Renal cortical epithelial cell (primary cell): ENCODE measurements at places on chromosomes 6 and 20. TPM values are rescaled to one million over a fixed set of nuclear protein-coding genes. Genes with fewer than 3 reads are reported as not detected.

DNA sequence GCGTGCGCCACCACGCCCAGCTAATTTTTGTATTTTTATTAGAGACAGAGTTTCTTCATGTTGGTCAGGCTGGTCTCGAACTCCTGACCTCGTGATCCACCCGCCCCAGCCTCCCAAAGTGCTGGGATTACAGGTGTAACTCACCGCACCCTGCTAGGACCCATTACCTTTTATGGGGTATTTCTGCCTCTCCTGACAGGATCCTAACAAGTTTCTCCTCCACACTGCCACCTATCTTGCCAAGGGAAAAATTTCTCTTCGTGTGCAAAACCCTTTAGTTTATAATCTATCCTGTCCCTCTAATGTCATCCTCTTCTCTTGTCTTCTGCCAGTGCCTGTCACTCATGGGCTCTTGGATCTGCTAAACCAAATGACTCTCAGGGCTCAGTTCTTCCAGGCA lies 1.9 kb downstream of the STMND1 start:
- no peak for DNase-seq

DNA sequence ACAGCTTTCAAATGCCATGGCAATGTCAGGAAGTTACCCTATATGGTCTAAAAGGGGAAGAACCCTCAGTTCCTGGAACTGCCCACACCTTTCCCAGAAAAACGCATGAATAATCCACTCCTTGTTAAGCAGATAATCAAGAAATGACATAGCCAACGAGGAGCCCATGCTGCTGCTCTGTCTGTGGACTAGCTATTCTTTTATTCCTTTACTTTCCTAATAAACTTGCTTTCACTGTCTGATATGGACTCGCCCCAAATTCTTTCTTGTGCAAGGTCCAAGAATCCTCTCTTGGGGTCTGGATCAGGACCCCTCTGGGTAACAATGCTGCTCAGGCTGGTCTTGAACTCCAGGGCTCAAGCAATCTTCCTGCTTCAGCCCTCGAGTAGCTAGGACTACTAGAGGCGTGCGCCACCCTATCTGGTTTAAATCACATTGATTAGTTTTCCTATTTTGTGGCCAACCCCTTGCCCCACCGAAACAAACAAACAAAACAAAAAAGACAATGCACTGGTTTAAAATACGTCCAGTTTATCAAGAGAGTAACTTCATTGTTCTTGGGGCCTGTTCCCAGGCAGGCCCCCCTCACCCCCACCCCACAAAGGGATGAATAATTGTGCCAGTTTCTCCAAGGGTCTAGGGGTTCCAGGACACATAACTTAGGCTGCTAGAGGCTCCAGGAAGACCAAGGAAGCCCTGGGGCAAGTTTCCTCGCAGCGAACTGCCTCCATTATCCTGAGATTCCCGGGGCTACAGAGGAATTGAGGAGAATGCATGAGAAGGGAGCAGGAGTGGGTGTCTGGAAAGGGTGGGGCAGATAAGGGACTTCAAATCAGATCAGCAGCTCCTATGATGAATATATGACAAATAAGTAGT lies 10.1 kb upstream of the AKAP12 start:
- DNase-seq = no peak

GRCh38 chr20:7585126-7585679 lies 355.1 kb downstream of the HAO1 start:
- peak; percentile 38 for DNase-seq

DNA sequence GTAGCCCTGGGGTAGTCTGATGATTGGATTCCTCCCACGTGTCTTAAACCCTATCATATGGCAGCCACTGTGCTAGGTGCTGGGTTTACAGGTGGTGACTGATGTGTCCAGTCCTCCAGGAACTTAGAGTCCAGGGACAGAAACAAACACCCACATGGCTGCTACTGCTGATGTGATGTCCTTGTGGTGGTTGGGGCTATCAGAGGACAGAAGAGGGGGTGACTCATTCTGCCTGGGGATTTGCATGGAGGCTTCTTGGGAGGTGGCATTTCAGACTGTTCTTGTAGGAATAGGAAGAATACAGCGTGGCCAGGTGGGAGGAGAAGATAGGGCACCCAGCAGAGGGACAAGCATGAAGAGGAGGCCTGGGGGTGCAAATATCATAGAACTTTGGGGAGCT lies 9.8 kb downstream of the RAET1G start:
- DNase-seq = no peak

PPP1R3G gene
- 4.7 and 6.3 TPM in 2 replicates for total RNA-seq

- no peak for DNase-seq
These were observed 77.8 kb downstream of the COL9A1 start for GRCh38 chr6:70225055-70225454.

DNA sequence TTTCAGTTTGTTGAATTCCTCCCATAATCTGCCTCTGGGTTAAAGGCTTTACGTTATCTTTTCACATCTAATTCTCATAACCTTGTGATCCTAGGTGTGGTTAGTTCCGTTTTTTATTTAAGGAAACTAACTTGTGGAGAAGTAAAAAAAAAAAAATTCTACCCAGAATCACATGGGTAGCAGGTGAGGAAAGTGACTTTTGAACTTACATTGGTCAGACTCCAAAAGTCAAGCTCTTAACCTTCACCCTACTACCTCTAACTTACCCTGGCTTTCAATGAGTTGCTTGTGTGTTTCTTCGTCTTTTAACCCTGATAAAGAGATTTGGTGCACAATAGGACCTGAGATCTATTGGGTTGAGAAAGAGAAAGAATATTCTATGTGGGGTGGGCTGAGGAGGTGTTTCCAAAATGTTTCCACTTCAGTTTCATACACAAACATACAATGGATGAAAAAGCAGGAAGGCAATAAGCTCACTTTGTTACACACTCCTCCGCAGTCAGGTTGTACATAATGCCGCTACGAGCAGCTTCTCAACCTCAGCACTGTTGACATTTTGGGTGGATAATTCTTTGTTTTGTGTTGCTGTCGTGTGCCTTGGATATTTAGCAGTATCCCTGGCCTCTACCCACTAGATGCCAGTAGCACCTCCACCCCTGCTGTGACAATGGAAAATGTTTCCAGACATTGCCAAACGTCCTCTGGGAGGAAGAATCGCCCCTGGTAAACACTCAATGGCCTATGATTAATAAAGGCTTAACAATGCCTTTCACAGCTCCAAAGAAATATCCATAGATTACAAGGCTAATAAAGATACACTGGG lies 193.0 kb upstream of the ZNF217 start:
- no peak for DNase-seq

- peak; percentile 23 for DNase-seq
These were observed 8.7 kb downstream of the CTNNBL1 start for GRCh38 chr20:37702403-37703034.

GRCh38 chr20:62947532-62948300 lies 4.8 kb upstream of the SLC17A9 start:
- no peak for DNase-seq

- peak; percentile 15 for DNase-seq
These were observed 33.7 kb downstream of the FAM50B start for GRCh38 chr6:3882866-3883265.

DNA sequence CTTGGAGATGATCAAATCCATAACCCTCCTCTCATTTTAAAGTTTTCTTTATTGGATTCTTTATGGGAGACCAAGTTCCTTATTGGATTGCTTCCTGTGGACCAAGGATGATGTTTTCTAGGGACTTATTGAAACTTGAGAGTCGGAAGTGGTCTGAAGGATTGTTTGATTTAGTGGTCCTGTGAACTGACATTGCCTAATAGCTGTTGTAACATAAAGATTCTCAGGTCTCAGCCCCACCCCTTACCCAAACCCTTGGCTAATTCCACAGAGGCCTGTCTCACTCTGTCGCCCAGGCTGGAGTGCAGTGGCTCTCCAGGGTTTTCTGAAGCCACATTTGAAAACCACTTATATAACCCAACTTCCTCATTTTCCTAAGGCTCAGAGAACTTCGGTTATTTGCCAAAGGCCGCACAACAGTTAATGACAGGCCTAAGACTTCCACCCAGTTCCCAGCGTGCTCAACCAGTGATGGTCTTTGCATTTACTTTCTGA lies 77.0 kb downstream of the ATXN1 start:
- peak; percentile 74 for DNase-seq

DNA sequence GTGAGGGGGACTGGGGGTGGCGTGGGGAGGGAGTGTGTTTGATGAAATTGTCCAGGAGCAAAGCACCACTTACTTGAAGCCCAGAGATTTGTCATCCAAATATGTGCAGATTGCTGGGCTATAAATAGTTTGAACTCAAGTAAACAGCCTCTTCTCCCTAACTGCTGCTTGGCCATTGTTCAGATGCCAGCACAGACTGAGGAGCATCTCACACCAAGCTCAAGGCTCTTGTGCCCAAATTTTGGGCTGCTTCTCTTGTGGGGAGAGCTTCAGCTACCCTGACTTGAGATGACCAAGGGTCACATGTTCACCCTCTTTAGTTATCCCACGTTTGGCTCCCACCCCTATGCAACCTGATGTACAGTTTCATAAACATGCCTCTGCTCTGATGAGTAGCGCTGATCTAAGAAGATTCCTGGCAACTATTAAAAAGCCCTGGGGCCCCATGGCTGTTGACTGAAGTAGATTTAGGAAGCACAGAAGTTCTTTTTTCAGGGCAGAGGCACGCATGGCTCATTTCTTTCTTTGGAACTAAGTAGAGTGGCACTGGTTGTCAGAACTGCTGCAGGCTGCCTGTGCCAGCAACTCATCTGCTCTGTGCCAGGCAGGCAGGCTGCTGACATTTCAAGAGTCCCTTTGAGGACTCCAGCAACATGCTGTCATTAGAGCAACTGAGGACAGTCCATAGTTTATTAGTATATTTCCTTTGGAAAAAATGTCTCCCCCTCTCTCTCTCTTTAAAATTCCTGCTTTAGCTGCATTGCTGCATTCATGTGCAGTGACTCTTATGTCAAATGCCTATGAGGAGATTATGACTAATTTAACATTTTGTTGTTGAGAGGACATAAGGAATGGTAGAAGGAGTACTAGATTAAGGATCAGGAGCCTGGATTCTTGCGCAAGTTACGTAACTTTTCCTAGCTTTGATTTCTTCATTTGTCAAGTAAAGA lies 9.6 kb upstream of the PKIG start:
- DNase-seq = peak; percentile 91
